Activated gamma-delta T cell treated with anti-CD3 and anti-CD28 coated beads, Interleukin-2, amount 50 U/mL, for 16 hours (primary cell): ENCODE measurements at places on chromosomes 3 and 15.

GRCh38 chr3:171729452-171730334 is 80.6 kb downstream of the PLD1 start:
- DNase-seq = no peak

- DNase-seq = no peak
Measured at GRCh38 chr3:49171775-49172500, 540 bp downstream of the KLHDC8B start.

DNA sequence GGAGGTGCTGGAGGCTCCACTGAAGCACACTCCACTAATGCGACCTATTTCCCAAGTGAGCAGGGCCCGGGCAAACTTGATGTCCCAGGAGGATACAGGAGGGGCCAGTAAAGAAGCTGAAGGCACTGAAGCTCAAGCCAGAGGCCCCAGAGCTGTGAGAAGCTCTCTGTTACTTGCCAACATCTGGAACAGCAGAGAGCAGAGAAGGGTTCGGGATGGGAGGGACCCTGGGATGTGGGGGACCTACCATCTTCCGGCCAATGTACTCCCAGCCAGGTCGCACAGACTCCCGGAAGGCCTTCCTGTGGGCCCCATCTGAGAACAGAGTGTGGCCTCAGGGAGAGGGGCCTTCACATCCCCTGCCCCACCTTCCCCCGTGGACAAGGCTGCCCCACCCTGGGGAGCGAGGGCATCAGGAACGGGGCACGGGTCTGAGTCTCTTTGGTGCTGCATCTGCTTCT is 3.1 kb downstream of the HHATL start:
- no peak for DNase-seq

DNA sequence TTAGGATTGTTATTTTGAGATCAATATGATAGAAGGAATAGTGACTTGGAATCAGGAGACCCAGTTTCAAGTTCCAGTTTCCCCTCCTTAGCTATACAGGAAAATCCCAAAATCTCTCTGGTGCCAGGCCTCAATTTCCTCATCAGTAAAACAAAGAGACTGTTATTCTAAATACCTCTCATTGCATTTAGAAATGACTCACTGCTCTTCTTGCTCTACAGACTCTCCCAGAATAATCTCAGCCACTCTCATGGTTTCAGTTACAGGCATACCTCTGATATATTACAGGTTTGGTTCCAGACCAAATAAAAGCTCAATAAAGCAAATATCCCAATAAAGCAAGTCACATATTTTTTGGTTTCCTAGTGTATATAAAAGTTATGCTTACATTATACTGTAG is 28.3 kb downstream of the IMPG2 start:
- no peak for DNase-seq

GRCh38 chr15:54289590-54290136 is 311.4 kb downstream of the UNC13C start:
- no peak for DNase-seq

DNA sequence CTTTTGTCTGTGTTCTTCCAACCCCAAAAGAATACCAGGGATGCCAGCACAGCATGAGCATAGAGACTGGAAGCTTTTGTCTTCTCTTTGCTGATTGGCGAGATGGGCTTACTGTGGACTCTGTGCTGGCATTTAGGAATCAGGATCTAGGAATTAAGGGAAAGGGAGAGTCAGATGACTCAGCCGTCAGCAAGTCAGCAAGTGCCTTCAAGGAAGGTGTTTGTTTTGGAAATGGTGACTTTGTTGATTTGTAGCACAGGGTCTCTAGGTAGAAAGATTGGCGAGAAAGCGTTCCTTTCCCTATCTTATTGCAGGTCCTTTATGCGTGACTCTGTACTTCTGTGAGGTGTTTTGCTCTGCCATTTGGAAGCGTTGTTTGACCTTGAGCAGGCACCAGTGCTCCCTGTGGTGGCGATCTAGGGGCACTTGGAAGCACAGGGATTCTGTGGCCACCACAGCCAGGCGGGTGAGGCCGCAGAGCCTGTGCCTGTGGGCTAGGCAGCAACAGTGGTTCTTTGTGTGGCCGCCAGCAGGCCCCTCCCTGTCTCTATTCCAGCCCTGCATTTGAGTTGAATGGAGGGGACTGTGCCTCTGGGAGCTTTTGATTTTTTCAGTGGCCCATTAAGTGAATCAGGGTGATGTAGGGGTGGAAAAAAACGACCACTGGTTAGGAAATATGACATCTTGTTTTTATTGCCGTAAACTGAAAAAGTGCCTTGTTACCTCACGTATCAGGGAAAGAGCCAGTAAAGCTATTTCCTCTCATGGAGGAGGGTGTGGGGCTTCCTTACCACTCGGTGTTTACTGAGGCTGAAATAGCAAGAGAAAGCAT is 19.0 kb downstream of the FAN1 start:
- no peak for DNase-seq

DNA sequence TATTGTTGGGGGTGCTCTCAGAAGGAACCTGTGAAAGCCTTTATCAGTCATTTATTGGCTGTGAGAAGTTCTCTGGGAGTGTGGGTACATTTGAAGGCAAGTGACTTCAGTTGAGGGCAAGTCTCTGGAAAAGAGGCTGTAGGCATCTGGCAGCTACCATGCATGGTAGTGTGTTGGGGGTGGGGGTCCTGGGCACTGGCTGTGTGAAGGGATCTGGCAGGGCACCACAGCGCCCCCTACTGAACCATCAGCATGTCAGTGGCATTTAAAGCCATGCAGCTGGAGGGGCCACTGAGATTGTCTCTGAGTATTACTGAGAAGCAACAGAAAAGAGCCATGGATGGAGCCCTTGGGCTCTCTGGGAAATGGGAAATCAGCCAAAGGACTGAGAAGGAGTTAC is 30.6 kb downstream of the CRTAP start:
- no peak for DNase-seq

- DNase-seq = no peak
Measured at GRCh38 chr3:112856537-112856936, 9.9 kb upstream of the CD200R1L start.
